ENCODE measurements at places on chromosomes 1 and 21.
A peak's percentile ranks its signal among the peaks of the same experiment; 100 is the strongest.

DNA sequence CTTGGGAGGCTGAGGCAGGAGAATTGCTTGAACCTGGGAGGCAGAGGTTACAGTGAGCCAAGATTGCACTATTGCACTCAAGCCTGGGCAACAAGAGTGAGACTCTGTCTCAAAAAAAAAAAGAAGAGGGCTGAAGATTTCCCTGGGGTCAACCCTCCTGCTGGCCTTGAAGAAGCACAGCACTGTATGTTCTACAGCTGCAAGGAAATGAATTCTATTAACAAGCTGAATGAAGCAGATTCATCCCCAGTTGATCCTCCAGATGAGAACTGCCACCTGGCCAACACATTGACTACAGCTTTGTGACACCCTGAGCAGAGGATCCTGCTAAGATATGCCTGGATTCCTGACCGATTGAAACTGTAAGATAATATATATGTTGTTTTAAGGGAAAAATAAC lies 129.5 kb downstream of the ADSS2 start:
- DNase-seq: peak; percentile 4

DNA sequence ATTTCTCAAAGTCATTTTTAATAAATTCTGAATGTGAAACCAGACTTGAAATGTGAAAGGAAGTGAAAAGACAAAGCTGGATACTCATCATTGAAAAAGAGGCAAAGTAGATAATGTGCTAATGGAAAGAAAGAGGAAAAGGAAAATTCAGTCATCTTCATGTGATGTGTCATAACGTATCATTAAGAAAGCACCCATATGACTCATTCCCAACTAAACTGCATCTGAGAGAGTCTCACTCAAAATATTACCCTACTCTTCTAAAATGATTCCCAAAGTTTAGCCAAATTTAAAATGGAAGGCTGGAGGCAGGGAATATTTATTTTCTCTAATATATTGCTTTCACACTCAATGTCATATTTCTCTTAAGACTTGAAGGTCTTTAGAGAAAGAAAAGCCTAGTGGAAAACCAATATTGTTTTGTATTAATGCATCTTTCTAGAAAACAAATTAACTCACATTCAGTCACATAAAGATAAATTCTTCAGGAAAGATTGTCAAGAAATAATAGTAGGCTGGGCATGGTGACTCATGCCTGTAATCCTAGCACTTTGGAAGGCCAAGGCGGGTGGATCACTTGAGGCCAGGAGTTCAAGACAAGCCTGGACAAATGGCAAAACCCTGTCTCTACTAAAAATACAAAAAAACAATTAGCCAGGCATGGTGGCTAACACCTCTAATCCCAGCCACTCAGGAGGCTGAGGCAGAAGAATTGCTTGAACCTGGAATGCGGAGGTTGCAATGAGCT lies 129.9 kb downstream of the SLC30A10 start:
- no peak for DNase-seq

DNA sequence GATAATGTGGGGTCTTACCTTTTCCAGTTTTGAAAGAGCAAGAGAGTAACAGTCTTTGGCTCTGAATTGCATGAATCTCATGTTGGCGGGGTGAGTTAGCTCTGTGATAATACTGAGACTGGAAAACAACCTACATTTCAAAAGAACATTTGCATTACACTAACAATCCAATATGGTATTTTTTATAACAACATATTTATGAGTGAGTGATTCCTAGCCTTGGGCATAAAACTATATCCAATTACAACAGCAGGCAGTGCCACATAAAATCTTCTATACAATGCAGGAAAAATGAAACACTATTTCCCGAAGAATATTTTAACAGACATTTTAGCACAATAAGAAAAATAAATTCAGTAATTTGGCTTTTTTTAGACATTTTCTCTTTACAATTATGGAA lies 303.0 kb downstream of the KCNT2 start:
- DNase-seq: no peak

DNA sequence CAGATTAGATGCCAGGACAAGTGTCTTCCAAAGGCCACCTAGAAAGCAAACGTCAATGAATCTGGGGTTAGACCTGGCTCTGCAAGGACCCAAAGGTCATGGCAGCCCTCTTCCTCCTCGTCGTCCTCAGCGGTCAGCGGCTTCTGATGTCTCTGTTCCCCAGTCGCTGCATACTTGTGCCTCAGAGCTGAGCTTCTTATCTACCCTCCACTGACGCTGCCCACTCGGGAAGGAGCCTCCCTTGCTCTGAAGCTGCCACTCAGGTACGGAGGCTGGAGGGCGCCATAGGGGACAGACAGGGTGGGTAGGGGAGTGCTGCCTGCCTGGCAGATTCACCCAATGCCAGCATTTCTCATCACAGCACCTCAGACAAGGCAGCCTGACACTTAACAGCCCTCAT lies 11.4 kb upstream of the UMODL1 start:
- DNase-seq: no peak

- DNase-seq: no peak
These were observed 42.6 kb downstream of the ATP5PO start for GRCh38 chr21:33872881-33873515.

GRCh38 chr21:45281411-45282282 lies 6.0 kb downstream of the POFUT2 start:
- peak; percentile 23 for DNase-seq

GRCh38 chr1:204854286-204854685 lies 16.4 kb upstream of the NFASC start:
- no peak for DNase-seq

GRCh38 chr1:159505676-159506075 lies 30.1 kb downstream of the OR10J5 start:
- no peak for DNase-seq

DNA sequence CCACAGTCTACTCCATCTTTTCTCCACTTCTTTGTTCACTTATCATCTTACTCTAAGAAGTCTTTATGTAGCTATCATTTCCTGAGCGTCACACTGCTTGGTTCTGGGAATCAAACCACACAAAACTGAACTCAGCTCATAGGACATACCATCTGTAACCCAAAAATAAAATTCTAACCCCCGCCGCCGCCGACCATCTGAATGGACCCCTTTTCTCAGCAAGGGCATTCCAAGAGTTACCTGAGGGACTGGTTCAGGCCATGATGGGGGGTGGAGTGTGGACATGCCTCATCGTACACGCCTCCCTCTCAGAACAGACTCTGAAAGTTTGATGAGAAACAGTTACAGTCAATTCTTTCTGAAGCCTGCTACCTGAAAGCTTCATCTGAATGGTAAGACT lies 12.6 kb upstream of the CHI3L2 start:
- no peak for DNase-seq

GRCh38 chr1:98222706-98223105 lies 301.9 kb upstream of the DPYD start:
- no peak for DNase-seq

GRCh38 chr1:153978274-153978909 lies 918 bp upstream of the JTB start:
- DNase-seq: no peak

DNA sequence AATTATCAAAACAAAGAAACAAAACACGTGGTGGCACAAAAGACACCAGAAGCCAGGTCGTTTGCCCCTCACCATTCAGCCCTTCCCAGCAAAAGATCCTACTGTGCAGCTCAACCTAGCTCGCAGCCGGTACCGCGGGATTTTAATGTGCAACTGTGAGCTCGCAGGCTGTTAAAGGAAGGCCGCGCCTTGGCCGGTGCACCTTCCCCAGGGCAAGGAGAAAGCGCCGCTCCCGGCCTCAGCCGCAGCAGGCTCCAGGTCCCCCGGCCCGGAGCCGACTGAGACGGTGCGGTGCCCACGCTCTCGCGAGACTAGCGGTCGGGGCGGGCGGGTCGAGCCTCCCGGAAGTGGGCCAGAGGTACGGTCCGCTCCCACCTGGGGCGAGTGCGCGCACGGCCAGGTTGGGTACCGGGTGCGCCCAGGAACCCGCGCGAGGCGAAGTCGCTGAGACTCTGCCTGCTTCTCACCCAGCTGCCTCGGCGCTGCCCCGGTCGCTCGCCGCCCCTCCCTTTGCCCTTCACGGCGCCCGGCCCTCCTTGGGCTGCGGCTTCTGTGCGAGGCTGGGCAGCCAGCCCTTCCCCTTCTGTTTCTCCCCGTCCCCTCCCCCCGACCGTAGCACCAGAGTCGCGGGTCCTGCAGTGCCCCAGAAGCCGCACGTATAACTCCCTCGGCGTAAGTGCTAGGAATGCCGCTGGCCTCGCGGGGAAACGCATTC lies at the start of gene AGL:
Gene AGL, plus strand, starts transcription at position 618 of the 715 bp plus-strand sequence. CDS start 682 bp downstream, outside the sequence.
- peak; percentile 91 for DNase-seq

DNA sequence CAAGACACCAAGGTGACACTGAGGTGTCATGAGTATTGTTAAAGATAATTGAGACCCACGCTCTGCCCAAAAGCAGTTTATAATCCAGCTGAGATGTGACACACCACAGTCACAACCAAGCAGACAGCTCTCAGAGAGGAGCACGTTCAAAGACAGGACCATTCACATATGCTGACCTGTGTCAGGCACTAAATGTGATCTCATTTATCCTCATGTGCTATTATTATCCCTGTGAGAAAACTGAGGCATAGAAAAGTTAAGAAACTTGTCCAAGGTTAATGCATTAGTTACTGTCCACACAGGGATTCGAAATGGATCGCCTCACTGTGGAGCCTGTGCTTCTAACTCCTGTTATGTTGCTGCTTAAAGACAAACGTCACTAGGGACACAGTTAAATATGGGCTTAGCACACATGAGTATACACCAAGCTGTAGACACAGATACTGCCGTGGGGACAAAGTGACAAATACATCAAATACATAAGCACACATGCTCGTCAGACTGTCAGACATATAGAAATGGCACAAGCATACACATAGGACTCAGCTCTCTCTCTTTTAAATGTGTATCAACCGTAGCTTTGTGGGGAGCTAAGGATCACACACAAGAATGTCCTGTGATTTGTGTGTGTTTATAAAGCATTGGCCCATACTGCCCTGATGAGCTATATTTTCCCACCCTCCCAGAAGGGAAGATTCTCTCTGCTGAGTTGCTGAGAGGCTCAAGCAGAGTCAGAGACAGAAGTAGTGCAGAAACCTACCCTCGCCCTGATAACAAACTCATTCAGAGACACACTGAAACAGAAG lies 3.5 kb upstream of the IGSF8 start:
- no peak for DNase-seq

DNA sequence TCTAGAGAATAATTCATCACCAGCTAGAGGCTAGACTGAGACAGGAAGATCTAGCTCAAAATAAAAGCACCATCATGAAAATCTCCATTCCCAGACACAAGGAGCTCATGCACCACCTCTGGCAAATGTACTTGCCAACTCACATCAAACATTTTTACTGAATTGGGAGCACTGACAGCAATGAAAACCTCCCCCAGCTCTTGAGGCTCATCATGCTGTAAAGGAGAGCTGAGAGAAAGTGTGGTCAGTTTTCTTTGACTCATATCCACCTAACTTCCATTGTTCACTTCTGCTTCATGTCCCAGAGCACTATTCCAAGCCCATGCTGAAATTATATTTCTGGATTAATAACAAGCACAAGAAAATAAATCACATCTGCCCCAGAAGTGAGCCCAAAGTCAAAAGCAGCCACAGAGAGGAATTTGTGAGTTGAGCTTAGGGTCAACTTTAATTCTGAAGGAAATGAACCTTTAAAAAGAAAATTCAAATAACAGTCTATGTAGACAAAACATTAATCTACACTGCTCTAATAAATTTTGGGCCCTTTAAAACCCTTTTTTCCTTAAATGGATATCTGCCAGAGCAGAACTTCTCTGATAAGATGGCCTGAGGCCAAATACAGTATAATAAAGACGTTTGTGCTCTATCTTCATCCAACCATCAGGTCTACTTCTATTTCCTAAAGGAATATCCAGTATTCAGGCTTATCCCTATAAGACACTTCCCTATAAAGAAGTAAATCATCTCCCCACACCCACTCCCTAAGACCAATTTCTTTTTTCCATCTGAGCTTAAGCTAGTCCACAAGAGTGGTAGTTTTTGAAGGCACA lies 85.9 kb upstream of the ADAM30 start:
- DNase-seq: no peak

DNA sequence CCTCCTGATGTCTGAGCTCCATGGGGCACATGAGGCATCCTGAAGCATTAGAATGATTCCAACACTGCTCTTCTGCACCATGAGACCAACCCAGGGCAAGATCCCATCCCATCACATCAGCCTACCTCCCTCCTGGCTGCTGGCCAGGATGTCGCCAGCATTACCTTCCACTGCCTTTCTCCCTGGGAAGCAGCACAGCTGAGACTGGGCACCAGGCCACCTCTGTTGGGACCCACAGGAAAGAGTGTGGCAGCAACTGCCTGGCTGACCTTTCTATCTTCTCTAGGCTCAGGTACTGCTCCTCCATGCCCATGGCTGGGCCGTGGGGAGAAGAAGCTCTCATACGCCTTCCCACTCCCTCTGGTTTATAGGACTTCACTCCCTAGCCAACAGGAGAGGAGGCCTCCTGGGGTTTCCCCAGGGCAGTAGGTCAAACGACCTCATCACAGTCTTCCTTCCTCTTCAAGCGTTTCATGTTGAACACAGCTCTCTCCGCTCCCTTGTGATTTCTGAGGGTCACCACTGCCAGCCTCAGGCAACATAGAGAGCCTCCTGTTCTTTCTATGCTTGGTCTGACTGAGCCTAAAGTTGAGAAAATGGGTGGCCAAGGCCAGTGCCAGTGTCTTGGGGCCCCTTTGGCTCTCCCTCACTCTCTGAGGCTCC lies 11.1 kb upstream of the RASSF5 start:
- no peak for DNase-seq

GRCh38 chr1:56064705-56065104 lies 514.7 kb downstream of the PLPP3 start:
- DNase-seq: no peak

GRCh38 chr1:228218513-228219244 lies 10.8 kb downstream of the OBSCN start:
- DNase-seq: no peak

DNA sequence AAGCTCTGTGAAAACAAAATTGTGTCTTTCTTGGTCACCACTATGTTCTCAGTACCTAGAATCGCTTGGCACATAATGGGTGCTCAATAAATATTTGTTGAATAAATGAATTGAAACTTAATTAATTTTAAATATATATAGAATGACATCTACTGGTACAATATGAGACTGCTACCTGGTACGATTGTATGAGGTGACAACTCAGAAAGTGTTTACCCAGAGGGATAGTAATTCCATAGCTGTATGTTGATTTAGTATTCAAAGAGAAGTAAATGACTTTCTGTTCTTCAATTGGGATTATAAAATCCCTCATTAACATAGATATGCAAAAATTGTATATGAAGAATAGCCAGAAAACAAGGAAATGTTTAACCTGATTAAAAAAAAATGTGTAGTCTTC lies 128.7 kb downstream of the RPS6KC1 start:
- DNase-seq: no peak

- DNase-seq: no peak
These were observed 38.2 kb downstream of the TNFSF4 start for GRCh38 chr1:173168941-173169340.

DNA sequence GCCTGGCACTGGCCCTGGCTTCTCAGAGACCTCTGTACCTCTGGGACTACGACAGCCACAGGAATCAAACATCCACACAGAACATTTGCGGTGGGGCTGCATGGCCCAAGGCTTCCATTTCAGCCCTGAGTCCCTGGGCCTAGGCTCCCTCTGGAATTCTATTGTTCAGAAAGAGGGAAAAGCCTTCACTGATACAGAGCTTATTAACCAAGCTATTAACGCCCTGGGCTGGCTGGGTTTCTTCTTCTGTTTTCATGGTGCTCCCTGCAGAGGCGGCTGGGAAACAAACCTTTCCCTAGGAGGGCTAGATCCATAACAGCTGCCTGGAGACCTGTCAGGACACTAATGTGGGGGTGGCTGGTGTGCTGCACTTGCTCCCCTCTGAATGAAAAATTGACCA lies 88.2 kb downstream of the KAZN start:
- DNase-seq: no peak
